KG1 (cell line): ENCODE measurements at places on chromosomes 2 and 18.

DNA sequence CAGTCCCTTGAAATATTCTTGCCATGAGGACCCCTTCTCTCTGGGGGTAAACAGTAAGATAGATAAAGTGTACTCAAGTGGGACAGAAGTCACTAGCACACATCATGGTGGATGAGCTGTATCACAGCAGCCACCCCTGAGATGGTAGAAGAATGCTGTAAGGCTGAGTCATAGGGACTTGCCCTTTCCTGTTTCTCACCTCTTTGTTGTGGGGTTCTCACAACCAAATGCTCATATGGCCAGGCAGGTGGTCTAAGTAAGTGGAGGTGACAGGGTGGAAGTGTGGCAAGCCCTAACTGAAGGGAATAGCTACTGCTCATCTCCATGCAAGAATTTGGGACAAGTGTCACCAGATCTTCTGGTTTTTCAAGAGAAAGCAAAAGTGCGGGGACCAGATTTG, 202.7 kb upstream of the SLC14A2 start:
- no peak for DNase-seq

- DNase-seq = no peak
These were observed 68.2 kb downstream of the NEURL3 start for GRCh38 chr2:96436961-96437360.

- DNase-seq = no peak
These were observed 55.1 kb upstream of the MAP4K3 start for GRCh38 chr2:39492095-39492590.

DNA sequence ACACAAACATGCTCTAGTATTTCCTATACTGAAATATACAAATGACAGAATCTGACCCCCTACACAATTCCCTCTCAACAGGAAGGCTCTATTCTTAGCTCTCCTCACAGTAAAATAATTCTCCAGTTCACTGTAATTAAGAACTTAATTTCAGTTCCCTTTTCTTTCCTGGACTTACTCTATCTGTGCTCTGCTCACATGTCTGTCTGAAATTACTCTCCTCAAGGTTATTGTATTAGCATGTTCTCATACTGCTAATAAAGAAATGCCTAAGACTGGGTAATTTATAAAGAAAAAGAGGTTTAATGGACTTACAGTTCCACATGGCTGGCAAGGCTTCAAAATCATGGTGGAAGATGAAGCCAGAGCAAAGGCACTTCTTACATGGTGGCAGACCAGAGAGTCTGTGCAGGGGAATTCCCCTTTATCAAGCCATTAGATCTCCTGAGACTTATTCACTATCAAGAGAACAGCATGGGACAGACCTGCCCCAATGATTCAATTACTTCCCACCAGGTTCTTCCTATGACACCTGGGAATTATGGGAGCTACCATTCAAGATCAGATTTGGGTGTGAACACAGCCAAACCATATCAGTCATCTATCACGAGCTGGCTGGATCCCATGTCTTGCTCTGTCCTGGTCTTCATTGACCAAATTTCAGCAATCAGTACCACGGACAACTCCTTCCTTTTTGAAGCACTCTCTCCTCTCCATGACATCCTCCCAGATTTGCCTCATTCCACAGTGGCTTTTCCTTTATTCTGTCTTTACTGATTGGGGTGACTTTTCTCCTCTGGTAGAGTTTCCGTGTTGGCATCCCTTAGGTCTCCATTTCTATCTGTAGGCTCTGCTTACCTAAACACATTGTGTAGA, 110.9 kb downstream of the GALR1 start:
- no peak for DNase-seq
